A549 treated with Mapracorat at 1 μM for 4 hours (cell line): ENCODE measurements at places on chromosomes 12 and 14. TPM values are rescaled to one million over a fixed set of nuclear protein-coding genes. Genes with fewer than 3 reads are reported as not detected.

Gene TTC8
- 35.0 to 44.2 TPM (median 38.5 TPM) in 5 replicates for total RNA-seq

Gene NKX2-1
- total RNA-seq, result 0.05 to 0.10 TPM in 2 of 5 replicates, not detected in the others

Gene TEX52
- total RNA-seq, result not detected in 5 replicates

Gene PFKM
- total RNA-seq, result 22.6 to 28.5 TPM (median 24.9 TPM) in 5 replicates

Gene NRIP2
- 0.06 TPM in 1 of 5 replicates, not detected in the others for total RNA-seq

Gene IFNG-AS1
- not detected in 5 replicates for total RNA-seq
